ENCODE measurements at places on chromosomes 4 and X. TPM values are rescaled to one million over a fixed set of nuclear protein-coding genes. Genes with fewer than 3 reads are reported as not detected.

DNA sequence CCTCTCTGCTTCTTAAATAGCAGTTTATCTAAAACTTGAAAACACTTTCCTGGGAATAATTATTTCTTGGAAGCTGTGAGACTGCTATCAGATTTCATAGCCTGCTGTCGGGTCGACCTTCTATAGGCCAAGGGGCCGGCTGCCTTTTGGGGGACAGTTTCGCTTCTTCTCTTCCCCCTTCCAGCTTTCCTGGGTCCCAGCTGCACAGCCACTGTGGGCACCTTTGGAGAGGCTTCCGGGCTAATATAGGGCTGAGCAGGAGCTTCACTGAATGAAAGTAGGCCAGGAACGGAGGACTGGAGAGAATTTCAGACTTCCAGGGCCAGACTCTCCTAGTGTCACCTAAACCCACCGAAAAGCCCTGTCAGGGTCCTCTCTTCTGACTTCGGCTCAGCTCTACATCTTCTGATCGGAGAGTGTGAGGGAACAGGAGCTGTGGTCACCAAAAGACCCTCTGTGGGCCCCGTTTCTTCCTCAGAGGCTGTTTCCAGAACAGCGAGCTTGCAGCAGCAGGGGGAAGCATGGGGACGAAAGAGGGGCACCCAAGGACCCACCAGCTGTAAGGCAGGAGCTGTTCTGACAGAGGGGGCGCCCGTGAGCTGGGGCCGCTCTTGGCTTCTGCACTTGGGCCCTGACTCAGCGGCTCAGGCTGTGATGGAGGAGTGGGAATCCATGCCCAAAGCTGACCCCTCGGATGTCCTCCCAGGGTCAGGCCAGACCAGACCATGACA, 620.6 kb downstream of the BCOR start:
- no peak for DNase-seq

DNA sequence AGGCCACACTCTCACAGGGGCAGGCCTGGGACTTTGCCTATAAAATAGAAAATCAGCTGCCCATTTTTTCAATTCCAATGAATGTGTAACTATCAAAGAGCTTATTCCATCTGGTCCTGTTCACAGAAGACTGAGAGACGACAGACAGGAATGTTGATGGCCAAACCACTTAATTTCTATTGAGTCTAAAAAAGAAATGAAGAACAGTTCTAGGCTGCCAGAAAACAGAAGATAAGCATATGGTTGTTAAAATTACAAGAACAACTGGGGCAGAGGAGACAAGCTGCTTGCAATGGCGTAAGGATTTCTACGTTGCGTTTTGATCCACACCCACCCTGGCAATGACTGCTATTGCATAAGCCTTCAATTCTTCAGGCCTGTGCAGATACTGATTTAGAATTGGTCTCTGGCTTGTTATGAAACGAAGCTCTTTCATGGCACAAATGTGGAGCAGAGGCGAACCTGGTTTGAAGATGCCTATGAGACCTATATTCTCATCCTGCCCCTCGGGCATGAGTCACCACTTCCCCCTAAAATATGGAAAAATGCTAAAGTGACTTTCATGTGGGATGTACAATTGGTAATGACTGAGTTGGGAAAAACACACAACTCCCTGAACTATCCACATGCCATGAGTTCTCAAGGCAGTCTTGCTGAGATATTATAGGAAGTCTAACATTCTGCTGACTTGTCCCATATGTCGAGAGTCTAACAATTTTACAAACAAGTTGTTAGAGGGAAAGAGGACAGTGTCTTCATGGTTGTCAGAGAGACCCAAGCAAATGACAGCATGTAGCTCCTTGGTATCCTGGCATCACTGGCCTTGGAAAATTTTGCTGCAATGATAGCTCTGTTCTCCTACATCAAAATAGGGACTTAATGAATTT, 37.9 kb upstream of the SORBS2 start:
- peak; percentile 12 for DNase-seq

- no peak for DNase-seq
Measured at GRCh38 chr4:23631255-23631950, 258.4 kb downstream of the PPARGC1A start.

Gene NDST4
- polyA plus RNA-seq = 1.1 TPM

Gene ANAPC10
- 18.2 TPM for polyA plus RNA-seq

Gene TEX13B
- polyA plus RNA-seq = not detected
